RPMI7951 (cell line): ENCODE measurements at places on chromosomes 7 and 10. TPM values are rescaled to one million over a fixed set of nuclear protein-coding genes. Genes with fewer than 3 reads are reported as not detected.

The CNPY1 gene
- total RNA-seq, result not detected in 2 replicates

The GATA3 gene
- total RNA-seq, result 2.5 and 4.0 TPM in 2 replicates

The ANK3 gene
- 1.7 and 3.4 TPM in 2 replicates for total RNA-seq

The ARHGAP21 gene
- total RNA-seq, result 60.6 and 76.3 TPM in 2 replicates

The PROSER2 gene
- total RNA-seq, result 0.84 and 1.6 TPM in 2 replicates

The ZNF365 gene
- 4.8 and 6.8 TPM in 2 replicates for total RNA-seq

The MACROH2A2 gene
- 1.5 and 1.8 TPM in 2 replicates for total RNA-seq

The OR2A1 gene
- 0.20 and 1.7 TPM in 2 replicates for total RNA-seq

The LEP gene
- not detected in 2 replicates for total RNA-seq

The LGI1 gene
- total RNA-seq, result 0.12 TPM in 1 of 2 replicates, not detected in the other

The LIPN gene
- total RNA-seq, result not detected in 2 replicates

The UPK3B gene
- not detected in 2 replicates for total RNA-seq

The THSD7A gene
- under 0.01 TPM in 1 of 2 replicates, not detected in the other for total RNA-seq

The BRAF gene
- 12.7 and 12.8 TPM in 2 replicates for total RNA-seq

The DUS4L gene
- 10.7 and 11.9 TPM in 2 replicates for total RNA-seq

The LIPJ gene
- under 0.01 and 0.12 TPM in 2 replicates for total RNA-seq

The PITX3 gene
- total RNA-seq, result not detected in 2 replicates
